ENCODE measurements at places on chromosomes 6 and 20.

GRCh38 chr20:2135013-2135412, 33.4 kb downstream of the STK35 start:
- no peak for DNase-seq

DNA sequence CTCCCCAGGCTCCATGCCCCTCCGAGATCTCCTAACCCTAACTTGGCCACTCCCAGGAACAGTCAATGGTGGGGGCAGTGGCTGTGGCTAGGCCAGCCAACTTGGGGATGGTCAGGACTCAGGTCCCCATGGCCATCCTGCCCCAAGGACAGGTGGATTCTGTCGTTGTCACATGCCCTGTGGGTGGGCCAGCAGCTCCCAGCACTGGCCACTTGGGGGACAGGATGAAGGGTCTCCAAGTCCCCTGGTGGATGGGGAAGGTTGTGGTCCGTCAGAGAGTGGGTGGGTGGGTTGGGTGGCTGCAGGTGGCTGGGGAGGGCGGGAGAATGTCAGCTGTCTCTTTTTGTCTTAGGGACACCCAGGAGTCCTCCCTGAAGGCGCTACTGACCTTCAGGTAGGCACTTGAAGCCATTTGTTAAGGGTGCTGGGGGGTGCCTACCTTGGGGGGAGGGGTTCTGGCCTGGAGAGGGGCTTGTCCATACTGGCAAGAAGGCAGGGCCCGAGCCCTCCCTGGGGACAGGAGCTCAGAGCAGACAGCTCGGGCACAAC, 5.5 kb downstream of the COL9A3 start:
- DNase-seq: no peak

DNA sequence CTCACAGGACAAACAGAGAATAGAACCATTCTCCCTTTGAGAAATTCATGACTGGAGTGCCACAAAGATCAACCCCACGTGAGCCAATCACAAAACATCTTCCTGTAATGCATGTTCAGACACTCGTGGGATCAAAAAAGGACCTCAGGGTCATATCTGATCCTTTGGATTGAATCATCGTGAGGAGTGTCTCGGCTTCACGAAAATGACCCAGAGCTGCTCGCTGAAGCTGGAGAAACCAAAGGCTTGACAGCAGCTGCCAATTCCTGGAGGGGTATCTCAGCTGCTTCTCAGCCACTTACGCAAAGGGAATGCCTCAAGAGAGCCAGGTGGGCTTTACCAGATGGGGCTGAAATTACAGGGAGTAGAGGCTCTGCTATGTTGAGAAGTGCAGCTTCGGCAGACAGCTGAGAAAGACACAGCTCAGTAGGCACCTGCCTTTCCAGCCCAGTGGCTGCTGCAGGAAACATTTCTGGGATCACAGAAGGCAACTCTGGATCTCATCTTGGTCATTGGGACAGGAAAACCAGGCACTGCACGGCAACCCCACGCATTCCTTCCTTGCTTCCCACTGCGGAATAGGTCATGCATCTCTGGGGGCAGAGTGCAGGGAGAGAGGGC, 813.1 kb downstream of the KIF16B start:
- DNase-seq: peak; percentile 41

GRCh38 chr6:145453376-145453775, 281.9 kb downstream of the EPM2A start:
- no peak for DNase-seq

DNA sequence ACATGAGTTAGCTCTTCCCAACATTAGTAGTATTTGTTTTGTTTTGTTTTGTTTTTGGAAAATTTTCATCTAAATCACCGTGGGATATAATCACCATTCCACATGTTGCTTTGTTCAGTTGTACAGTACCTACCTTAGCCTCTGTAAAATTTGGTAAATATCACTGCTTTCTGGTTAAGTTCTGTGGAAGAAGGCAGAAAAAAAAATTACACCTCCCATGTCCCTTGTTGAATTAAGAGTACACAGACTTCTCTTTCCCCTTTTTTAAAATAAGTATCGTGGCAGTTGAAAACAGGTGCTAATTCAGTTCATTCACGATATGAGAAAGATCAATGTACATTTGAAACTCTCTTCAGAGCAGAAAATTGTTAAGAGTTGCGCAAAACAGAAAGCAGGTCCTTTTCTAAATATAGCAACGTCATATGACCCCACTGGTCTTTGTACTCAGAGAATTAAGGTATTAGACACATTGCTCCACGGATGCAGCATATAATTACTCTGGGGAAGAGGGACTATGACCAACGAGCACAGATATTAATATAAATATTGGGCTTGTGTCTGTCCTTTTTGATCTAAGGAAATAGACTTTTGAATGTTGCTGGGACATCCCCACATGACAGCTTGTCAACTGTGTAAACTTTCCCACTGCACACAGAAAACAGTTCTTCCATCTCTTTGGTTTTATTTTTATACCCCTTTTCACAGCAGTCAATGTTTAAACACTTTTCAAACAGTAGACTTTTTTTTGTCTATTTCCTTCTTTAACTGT, 58.6 kb upstream of the ZNF217 start:
- no peak for DNase-seq

GRCh38 chr20:57560554-57561355, at the start of gene PCK1:
Gene PCK1, plus strand, starts transcription at chr20:57561110. Its CDS starts 302 bp downstream, at chr20:57561412.
- DNase-seq: no peak

DNA sequence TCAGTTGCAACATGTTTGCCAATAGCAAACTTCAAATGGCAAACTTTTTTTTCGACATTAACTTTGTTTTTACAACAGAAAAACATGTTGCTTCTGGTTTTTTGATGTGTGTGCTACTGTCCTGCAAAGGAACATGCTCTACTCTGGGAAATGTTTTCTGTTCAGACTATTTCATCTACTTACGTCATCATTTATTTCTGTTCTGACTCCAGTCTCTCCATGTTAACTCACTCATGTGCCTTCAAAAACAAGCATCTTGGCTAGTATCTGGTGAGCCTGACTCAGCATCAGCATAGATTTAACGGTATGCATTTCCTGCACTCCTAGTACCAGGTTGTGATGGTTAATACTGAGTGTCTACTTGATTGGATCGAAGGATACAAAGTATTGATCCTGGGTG, 36.1 kb upstream of the MAP7 start:
- no peak for DNase-seq

- no peak for DNase-seq
Observed at GRCh38 chr6:132571774-132572173, 1.7 kb downstream of the TAAR6 start.

DNA sequence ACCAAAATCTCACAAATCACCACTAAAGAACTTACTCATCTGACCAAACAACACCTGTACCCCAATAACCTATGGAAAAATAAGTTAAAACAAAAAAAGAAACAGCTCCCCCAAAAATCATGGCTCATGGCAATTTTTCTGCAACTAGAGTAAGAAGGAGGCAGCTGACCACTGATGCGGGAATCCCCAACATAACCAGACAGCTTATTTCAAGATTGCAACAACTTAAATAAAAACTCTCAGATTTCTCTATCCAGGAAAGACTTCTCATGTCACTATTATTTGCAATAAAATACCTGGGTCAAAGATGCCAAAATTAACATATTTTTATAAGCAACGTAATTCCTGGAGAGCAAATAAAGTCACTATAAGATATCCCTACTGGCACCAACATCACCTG, 128.1 kb upstream of the LY86 start:
- DNase-seq: no peak

- no peak for DNase-seq
Observed at GRCh38 chr6:25266456-25267100, 12.6 kb upstream of the CARMIL1 start.

DNA sequence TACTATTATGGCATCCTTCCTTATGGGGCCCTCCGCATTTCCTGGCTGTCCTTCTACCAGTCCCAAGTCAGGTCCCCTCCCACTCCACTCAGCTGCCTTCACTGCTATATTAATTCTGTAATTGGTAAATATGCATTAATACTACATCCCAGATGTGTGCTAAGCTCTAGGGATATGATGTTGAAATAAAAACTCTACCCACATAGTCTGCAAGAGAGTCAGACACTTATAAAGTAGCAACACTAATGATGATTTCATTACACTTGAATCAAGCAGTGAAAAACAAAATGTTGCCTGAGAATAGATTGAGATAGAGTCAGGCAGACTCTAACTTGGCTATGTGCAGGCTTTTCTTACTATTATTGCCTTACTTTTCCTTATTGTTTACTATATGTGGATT, 62.4 kb downstream of the AIG1 start:
- no peak for DNase-seq

DNA sequence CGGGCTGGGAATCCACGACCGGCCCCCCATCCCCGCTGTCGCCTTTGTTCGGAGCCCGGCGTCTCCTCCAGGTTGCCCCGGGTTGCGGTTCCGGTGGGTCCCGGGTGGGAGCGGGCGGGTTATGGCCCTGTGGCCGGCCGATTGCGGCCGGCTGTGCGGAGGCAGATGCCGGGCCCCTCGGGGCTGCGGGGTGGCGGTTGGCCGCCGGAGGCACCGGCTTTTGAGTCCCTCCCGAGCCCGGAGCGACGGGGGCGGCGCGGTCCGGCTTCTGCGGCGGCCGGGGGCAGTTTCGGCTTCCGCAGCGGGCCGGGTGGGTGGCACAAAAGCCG, 431 bp downstream of the LOC128125822 start:
- no peak for DNase-seq

DNA sequence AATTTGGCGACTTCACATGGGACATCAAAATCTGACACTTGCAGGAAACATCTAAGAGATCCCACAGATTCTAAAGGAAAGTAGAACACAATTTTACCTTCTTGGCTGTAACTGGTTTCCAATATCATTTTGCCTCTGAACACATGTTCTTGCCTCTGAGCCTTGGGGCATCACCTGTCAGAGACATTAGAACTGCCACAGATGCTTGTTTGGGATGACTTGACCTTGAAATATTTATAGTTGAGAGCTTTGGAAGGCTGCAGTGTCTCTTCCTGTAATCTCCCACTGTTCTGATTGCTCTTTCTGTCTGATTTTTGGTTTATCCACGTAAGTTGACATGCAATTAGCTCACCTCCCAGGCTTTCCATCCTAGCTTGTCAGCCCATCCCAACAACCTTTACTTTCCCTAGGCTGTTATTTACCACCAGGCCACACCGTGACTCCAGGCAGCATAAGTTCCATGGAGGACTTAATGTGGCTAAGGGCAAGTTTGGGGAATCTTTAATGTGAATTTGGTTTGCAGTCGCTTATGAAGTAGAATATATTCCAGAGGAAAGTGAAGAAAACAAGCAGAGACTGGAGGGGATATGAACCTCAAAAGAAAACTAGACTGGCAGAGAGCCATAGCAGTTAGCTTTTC, 256.5 kb upstream of the RIN2 start:
- DNase-seq: no peak

DNA sequence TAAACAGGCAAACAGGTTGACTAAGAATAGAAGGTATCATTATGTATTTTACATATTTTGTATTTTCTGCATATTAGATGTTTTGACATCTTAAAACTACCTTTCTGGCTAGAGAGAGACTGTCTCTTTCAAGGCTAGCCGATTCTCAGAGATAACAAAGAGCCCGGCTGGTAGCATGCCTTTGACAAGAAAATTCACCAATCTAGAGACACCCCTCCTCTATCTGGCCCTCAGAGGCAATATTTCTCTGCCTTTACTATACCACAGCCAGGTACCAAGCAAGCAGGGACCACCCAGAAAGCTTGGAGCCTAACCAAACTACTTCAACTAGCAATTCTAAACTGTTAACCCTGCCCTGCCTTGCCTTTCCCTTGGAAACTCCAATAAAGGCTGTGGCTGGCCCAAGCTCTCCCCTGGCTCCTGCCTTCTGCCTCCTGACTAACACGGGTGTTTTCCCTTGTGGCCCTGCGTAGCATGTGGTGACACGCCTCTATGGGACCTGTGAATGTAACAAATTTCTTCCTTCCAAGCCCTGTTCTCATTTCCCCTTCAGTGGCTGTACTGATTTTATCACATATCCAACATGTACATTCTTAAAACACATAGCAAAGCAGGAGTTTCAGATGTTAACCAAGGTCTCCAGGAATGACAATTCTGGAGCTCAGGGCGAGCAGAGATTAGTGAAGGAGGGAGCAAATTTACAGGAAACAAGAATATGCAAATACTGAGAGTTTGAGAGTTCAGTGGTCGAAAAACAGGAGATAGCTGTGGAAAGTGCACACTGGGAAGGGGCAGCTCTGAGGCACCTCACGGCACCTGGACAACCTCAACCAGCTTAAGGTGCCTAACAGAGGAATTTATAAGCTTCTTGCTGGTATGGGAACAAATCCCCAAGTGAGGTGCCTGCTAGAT, 120.8 kb downstream of the BACH2 start:
- no peak for DNase-seq

DNA sequence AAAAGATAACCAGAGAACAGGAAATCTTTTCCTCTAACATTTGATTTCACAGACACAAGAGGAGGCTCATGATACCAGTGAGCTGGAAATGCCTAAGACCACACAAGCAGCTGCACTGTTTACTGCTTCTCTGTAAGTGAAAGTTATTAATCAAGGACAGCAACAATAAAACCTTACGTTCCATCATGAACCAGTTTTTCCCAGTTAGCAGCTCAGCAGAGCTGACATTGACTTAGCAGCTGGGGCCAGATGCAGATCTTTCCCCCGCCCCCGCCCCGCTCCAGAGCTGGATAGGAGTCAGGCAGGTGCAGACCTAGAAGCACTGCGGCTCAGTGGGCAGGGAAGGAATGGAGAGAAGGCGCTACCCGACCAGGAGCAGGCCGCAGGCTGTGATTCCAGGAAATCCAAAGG, 275.2 kb downstream of the GMDS start:
- DNase-seq: no peak

- DNase-seq: no peak
Observed at GRCh38 chr20:10540636-10541493, 105.8 kb downstream of the SLX4IP start.

DNA sequence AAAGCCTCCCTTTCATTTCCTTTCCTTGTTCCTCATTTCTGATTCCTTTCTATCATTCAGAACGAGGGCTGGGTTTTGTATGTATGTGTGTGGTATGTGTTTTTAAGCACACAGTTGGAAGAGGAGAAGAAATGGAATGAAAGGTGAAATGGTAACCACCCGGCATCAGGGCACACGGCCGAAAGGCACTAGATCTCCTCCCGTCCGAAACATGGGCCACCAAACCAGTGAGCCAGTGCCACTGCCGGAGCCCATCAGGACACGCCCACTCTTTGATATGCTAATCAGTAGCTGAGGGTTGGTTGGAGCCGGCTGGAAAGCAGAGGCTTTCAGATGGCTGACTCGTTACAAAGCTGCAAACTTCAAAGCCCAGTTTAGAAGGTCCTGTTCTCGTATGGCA, 228.6 kb upstream of the JARID2 start:
- no peak for DNase-seq

DNA sequence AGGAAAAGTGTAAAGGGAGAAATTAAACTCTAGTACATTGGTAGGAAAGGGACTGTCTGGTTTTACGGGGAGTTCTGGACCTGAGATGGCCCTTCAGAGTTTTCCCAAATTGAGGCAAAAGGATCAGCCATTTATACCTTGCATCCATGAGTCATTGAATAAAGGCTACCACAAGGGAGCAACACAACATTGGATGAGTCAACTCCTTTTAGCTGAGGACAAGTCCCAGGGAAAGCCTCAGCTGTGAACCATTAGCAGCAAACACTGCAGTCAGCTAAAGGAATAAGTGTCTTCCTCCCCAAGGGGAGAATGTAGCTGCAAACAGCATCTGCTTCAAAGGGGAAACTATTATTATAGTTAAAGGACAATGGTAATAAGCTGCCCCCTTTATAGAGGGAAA, 468.7 kb upstream of the ID4 start:
- DNase-seq: no peak
